Muscle of arm (tissue), 14 donors: ENCODE measurements at places on chromosomes 11 and 22. TPM values are rescaled to one million over a fixed set of nuclear protein-coding genes. Genes with fewer than 3 reads are reported as not detected.

- no peak for DNase-seq
Measured at GRCh38 chr11:45150943-45151342, 4.5 kb downstream of the PRDM11 start.

DNA sequence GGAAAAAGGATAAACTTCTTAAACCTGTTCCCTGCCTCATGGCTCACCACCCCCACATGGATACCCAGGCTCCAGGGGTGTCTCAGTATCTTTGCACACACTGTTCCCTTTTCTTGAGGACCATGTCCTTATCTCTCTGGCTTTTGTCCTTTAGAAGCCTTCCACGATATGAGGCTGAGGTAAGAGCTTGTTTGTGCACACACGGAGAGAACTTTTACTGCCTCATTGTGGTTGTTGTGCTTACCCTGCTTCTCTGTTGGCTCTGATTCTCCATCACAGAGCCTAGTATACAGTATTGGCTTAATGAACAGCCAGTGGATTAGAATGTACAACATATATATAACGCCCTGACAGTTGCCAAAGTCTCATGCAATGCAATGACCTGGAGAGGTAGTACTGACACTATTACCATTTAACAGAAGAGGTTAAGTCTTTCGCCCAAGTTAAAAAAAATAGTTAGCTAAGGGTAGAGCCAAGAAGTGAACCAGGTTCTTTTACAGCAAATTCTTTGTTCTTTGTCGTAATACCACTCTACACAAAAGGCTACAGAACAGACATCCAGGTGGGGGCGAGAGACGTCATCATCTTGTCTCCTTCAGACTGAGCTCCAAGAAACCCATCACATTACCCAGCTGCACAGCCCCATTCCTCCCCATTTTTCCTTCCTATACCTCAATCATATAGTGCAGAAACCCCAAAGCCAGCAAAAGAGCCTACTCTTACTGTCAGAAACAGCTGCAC is 117.3 kb downstream of the PLEKHA7 start:
- DNase-seq = no peak

The SIDT2 gene
- polyA plus RNA-seq = 37.9 TPM

DNA sequence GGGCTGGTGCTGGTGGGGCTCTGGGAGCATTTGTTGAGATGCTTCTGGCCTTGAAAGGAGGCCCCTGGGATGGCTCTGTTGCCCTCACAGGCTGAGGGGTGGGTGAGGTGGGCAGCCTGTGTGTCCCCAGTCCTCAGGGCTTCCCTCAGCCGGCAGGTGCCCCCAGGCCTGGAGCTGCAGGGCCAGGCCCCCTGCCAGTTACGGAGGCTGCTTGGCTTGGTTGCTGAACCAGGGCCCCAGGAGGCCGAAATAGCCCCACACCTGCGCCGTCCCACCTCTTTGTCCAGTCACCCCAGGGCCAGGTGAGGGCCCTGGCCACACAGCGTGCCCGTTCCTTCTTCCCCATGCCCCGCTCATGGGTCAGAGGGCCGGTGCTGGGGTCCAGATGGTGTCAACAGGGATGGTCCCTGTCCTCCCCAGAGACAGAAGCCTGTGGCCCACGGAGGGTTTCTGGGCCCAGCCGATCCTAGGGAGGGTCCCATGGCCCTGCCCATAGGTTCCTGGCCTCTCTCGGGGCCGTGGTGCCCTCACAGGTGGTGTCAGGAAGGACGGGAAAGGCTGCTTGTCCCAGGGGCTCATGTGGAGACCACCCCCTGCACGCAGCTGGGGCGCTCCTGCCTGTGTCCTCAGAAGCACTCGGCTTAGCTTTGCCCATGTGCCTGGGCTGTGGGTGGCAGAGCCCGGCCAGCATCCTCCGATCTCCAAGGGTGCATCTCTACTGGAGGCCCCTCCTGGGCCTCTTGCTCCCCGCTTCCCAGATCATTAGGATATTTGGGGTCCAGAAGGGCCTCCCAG is 9.2 kb upstream of the TSSC4 start:
- no peak for DNase-seq

- peak; percentile 4 for DNase-seq
Measured at GRCh38 chr11:118820412-118821357, 29.7 kb upstream of the DDX6 start.

The GPR83 gene
- 0.37 TPM for polyA plus RNA-seq

DNA sequence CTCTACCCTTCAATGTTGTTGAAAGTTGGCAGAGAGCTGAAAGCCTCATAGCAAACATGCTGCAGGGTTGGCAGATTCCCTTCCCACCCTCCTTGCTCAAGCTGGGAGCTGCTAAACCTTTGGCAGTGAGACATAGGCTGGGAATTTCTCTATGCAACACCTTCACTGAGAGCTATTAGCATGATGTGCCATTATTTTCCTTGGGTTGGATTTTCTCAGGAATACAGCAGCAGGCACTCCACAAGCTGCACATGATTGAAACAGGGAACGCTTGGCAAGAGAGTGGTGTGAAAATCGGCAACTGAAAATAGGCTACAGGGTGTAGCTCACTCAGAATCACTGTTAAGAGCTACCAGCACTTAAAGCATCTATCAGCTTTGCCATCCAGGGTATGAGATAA is 9.6 kb upstream of the ALKBH3 start:
- DNase-seq = no peak

- no peak for DNase-seq
Measured at GRCh38 chr11:82233201-82233600, 500.5 kb downstream of the FAM181B start.

DNA sequence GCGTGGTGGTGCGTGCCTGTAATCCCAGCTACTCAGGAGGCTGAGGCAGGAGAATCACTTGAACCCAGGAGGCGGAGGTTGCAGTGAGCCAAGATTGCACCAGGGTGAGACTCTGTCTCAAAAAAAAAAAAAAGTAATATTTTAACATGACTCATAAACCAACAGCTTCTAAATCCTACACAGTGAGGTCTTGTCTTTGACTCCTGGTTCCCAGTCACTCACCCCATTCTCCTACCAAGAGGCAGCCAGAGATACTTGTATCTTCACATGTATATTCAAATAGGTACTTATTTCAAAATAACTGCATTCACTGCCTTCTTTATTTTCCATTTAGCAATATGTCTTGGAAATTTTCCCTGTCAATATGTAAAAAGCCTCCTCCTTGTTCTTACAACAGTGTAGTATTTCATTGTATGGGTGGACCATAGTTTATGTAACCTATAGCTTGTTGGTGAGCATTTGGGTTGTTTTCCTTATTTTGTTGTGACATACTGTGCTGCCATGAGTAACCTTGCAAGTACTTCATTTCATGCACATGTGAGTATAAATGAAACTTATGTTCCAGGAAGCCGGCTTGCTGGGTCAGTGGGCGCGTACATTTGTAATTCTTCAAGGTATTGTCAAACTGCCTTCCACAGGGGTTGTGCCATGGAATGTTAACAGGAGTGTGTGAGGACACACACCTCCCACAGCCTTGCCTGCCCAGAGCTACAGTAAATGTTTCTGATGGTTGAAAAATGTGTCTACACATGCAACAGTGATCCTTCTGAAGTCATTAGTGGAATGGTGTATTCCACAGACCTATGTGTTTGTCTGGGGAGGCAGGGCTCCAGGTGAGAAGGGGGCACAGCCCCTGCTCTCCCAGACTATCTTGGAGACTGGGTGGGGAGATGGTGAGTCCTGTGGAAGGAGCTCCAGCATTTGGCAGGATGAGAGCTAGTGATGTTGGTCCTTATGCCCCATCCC is 47.9 kb downstream of the OSBP2 start:
- no peak for DNase-seq

DNA sequence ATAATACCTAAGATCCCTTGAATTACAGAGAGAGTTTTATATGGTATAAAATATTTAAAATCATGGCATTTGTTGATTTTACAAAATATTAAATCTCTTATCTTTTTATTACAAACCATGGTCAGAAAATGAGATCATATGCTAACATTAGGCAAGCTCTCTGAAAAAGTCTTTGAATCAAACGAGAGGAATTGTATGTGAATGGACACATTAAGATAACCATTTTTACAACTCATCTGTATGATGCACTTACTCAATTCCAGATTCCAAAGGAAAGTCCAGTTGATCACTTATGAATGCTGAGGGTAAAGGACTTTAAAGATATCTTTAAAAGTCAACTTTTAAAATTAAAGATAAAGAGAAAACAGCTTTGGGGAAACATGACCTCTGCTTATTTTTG is 83.5 kb upstream of the LUZP2 start:
- DNase-seq = no peak

The PLCB3 gene
- polyA plus RNA-seq = 10.4 TPM

The P2RX6 gene
- 10.6 TPM for polyA plus RNA-seq

GRCh38 chr11:112165049-112165448 is 1.2 kb upstream of the IL18 start:
- DNase-seq = no peak

DNA sequence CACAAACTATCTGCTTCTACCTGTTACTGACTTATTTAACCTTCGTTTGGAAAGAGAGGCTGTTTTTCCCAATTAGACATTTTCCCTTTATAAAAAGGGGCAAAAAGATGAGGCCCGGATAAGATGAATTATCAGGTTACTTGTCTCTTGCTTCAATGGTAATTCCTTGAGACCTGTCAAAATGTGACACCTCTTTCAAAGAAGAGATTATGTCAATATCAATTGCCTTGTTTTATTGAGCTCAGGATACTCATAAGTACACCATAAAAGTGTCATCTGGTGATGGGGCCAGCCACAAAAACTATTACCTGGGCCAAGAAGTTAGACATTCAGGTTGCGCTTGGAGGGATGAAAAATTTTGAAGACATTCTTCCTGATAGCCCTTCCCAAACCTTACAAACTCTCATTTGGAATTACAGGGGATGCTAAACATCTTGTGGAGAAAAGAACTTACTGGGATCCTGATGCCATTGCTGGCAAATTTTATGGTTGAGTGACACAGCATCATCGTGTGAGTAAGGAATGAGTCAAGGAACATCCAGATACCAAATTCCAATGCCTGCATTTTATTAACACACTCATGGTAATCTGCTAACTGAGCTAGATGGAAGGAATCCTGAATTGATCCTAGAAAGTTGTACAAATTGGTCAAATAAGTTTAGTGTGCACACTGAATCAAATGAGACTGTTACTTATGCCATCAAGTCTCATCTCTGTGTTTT is 1071.2 kb downstream of the LRRC4C start:
- no peak for DNase-seq

DNA sequence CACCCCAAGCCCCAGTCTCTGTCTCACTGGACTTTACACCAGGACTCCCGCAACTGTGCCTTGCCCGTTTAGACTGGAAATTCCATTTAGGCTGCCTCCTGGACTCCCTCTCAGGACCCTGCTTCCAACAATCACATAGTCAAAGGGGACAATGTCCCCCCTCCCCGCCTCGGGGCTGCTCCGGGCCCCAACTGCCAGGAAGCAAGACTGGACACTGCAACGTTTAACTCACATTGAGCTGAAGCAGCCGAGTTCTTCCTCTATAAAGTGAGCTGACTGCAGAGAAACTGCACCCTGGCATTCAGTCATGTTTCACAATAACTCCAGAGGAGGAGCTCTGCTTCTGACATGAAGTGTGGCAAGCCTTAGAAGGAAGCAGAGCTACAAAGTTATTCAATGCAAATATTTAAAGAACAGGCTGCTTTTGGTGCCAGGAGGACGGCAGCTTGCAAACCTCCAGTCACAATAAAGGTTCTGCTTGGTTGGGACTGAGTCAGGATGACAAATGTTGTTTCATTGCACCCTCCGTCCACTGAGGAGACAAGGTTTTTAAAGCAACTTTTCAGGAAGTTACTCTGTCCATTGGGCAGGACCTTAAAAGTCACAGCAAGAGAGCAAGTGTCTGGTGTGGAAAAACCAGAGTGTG is 19.9 kb downstream of the PACSIN2 start:
- peak; percentile 74 for DNase-seq

The NXPE4 gene
- polyA plus RNA-seq = not detected

DNA sequence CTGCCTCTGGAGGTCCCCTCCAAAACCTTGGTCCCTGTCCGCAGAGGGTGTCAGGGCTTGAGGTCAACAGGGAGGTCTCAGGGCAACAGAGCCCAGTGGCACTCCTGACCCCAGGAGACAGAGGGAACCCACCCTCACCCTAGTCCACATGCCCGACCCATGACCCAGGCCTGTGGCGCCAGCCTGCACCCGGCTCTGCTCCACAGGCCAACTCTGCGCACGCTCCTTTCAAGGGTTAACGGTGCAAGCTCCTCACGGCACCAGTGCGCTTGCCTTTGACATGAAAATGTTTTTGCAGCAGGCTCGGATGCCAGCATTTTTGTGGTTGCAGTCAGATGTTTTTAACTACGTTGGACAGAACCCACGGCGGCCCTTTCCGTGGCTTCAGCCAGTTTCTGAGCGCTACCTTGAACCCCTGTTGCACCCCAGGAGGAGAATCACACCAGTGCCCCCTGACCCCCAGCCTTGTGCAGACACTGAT is 68.6 kb downstream of the CDKN1C start:
- peak; percentile 53 for DNase-seq

The PRMT3 gene
- polyA plus RNA-seq = 10.4 TPM

The WNT7B gene
- 0.19 TPM for polyA plus RNA-seq

DNA sequence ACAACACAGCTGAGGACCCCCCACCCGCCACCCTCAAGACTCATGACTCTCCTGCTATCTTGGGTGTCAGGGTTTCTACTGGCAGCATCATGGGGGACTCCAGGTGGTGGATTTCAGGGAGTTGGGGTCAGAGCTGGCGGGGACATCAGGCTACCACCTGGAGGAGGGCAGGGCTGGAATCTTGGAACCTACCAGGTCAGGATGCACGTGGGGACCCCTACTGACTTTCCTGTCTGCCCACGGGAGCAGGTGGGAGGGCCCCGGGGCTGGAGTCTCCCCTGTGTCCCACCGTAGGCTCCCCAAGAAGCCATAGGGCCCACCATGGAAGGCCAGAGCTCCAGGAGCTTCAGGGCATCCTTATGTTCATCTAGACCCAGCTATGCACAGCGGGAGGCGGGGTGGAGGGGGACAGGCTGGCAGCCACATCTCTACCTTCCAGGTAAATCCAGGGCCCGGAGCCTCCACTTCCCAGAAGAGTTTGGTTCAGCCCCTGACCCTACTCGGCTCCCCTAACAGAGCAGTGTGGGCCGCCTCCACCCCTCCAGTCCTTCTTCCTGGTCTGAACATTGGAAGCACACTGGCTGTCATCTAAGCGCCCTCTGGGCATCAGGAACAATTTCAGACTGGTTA is 10.0 kb downstream of the SLC37A2 start:
- DNase-seq = no peak

The SLC22A8 gene
- polyA plus RNA-seq = not detected

DNA sequence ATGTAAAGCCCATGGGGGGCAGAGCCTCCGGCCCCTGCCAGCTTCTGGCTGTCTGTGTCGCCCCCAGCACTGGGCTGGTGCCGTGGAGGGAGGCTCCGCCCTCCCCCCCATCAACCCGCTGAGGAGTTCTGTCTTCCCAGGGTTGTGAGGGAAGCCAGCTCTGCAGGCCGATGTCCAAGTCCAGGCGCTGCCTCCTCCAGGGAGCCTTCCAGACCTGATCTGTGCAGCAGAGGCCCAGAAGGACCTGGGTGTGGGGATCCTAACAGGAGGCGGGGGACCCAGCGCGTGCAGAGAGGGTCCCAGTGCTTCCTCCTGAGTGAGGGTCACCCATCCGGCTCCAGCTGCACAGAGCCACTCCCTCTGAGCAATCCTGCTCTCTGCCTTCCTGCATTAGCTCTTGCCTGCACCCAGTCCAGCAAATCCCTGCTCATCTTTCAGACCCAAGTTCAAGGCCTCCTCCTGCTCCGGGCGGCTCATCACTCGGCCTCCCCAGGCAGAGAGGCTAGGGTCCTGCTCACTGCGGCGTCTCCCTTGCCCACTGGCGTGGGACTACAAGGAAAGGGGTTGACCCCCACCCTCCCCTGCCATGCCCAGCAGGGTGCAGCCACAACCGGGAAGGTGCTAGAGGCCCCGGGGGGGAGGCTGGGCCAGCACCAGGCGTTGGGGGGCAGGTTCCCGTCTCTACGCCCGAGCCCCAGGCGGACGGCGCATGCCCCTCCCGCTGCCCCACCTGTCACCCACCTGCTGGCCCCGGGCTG is 16.4 kb downstream of the PRR33 start:
- no peak for DNase-seq

The SESN3 gene
- 122 TPM for polyA plus RNA-seq

The HBG1 gene
- 4.2 TPM for polyA plus RNA-seq

The CXCR5 gene
- polyA plus RNA-seq = not detected
